ENCODE measurements at places on chromosomes 1 and 21.

GRCh38 chr1:218414060-218414728, 69.1 kb downstream of the TGFB2 start:
- no peak for DNase-seq

DNA sequence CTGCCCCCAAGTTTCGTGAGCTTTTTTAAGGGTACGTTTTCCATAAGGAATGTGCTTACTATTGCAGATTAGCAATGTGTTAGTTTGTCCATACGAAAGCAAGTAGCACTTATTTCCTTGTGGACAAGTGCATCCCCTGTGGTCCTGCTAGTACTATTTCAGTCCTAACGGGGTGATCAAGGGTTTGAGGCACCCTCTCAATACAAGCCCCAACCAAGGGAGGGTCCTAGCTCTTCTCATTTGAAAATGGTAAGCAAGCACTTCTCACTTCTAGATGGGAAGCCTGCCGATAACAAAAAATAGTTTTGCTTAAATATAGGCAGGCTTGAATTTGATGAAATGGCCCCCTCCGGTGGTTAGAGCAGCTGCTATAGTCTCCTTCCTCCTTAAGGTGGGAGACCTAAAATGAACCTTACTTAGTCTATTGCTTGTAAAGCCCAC, 64.0 kb upstream of the HMCN1 start:
- no peak for DNase-seq

DNA sequence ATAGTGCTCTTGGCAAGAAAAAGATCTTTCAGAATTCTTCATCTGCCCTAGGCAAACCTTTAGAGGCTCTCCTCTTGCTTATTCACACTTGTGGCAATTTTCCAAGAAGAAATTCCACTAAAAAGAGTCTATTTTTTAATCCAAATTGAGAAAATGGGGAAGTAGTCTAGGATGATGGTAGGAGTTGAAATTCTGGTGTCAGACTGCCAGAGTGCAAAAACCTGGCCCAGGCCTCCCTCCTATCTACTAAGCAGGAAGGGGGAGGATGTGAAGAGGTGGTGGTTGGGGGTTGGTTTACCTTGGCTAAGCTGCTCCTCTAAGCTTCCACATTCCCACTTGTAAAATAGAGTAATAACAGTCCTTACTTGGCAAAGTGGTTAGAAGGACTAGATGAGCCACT, 120.6 kb upstream of the KCNJ15 start:
- DNase-seq: no peak

DNA sequence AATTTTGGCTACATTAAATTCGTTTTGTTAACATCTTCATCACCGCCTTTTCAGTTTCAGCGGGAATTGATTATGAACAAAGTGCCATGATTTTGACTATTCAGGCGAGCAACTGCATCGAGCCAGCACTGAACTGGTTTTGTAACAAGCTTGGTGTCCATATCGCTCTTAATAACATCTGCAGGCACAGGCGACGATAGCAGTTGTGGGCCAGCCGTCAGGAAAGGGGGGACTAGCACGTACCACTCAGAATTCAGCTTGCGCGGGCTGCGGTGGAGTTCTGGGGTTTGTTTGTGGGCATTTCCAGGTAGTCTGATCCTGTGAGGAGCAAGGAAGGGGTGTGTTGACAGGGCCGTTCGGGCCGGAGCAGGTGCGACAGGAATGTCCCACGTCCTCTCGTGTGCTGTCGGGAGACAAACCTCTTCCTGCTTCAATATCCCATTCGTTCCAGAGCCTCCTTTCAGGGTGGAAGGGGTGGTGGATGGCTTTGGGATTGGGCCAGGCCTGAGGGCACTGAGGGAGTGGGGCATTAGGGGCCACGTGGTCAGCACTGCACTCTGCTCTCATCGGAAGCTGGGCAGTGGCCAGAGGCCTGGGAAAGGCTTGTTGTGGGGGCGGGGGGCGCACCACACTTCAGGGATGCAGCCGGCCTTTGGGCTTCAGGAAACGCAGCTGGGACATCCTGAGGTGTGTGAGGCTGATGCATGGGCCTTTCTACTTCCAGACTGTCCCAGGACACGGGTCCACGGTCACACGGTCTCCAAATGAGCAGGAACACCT, 39.1 kb downstream of the SKI start:
- no peak for DNase-seq

DNA sequence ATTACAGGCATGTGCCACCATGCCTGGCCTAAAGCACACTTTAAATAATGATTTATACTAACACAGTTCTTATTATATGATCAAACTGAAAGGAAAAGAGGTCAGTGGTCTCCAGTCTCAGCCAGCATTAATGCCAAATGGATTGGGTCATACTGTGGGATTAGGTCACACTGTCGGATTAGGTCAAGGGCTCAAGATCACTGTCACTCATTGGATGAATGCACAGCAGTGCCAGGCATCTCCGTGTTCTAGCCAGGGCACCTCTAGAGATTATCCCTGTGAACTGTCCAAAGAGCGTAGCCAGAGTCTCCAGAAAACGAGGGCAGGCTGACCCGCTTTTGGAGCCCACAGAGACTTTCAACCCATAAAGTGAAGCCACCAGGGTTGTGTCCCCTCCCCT, 70.9 kb downstream of the KCNN3 start:
- DNase-seq: no peak

DNA sequence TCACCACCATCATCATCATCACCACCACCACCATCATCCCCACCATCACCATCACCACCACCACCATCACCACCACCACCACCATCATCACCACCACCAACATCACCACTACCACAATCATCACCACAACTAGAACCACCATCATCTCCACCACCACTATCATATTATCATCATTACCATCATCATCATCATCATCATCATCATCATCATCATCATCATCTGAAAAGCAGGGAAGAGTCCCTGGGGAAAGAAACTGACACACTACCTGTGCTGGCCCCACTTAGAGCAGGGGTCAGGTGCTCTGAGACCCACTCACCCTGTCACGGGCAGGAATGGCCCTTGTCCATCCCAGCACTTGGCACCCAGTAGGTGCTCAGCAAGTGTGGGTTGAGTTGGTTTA, 104.9 kb upstream of the IFFO2 start:
- no peak for DNase-seq

DNA sequence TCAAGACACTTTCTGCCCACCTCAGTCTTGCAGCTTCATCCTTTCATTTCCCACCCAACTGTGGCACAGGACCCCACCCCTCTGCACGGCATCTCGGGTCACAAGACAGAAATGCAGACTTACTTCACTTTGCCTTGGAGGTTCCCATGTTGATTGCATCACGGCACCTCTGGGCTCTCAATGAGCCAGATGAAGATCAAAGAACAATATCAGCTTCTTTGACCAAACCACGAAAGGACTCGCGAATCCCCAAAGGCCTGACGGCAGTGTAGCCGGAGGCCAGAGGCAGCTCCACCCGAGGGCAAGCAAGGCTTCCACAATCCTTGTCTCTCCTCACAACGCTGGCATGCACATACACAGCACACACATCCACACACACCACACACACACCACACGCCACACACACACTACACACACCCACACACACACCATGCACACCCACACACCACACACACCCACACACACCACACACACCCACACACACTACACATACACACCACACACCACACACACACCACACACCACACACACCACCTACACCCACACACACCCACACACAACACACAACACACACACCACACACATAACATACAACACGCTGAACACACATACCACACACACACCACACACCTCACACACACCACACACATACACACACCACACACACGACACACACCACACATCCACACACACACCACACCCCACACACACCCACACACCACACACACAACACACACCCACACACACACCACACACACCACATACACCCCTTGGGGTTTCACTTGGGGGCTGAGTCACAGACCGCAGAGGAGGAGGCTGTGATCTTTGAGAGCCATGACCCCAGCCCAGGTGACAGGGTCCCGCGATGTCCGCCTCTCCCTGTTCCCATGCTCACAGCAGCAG, 35.8 kb downstream of the UBASH3A start:
- no peak for DNase-seq

DNA sequence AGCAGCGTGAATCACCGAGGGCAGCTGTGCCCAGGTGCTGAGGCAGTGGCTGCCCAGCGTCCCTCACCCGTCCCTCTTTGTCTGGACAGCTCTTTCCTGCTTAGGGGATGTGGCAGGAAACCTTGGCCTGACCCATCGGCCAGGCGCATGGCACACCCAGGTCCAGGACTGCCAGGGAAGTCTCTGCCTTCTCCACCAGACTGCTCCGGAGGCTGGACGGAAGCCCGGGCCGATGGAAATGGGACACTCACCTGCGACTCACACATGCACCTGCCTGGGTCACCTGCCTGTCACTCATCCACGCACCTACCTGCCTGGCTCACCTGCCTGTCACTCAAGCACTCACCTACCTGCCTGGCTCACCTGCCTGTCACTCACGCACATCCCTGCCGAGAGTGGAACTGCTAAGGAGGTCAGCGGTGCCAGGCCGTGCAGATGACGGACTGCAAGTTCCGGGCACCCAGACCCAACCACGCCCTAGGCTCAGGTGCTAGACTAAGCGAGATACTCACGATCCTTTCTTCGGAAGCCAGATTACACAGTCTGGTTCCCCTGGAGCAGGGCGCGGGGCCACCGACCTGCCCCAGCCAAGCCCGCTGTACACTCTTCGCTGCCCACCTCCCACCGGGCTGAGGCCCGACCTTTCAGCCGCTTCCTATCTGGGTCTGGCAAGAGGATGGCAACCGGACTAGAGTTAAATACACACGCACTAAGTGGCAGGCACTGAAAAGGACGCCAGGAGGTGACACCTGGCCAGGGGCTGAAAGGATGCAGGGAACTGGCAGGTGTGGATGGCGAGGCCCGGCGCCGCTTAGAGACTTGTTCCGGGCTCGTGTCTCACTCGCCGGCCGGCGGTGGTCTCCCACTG, 1.1 kb downstream of the UBE2J2 start:
- DNase-seq: no peak

- no peak for DNase-seq
Measured at GRCh38 chr1:159091180-159091560, 14.6 kb upstream of the AIM2 start.

- no peak for DNase-seq
Measured at GRCh38 chr1:161491472-161491871, 13.8 kb upstream of the FCGR2A start.

DNA sequence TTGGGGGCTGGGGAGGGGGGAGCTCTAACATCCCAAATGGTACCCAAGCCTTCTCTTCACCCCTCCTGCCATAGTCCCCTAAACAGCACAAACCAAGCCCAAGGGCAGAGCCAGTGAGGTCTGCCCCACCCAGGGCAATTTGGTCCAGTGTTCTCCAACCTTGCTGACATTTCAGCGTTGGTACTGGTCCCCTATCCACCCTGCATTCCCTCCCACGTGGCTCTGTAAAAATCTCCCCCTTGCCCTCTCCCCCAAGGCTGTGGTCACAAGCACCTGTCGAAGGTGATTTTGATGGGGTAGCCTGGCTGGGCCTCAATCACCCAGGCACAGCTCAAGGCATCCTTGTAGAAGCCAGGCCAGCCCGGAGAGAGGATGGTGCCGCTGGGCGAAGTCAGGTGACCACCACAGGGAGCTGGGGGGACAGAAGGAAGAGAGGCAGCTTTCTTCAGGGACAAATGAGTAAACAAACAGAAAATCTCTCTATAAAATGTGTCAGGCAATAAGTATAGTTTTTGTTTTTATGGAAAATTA, 137.5 kb upstream of the HMGB4 start:
- no peak for DNase-seq
